ENCODE measurements at places on chromosomes 3 and 15.

DNA sequence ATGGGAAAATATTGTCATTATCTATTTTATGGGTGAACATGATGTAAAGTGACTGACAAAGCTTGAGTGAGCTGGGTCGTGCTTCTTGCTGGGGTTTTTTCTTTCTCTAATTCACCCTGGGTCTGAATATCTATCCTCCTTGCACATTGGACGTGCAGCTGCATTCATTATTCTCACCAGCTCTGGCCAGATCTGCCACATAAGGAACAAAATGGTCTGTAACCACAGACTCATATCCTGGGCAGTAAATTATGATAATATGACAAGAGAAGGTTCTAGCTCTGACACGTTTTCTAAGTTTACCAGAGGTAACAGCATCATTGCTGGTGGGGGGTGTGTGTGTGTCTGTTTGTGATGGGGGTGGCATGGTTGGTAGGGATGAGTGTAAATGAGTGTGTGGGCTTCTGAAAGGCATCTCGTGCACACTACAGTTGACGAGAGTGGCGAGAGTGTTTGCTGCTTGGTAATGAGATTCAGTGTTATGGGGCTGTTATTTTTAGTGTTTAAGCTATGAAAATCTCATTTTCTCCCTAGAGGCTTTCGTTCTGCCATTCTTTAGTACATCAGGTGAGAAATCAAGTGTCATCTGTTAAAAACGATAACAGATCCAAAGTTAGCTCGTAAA lies 418.4 kb downstream of the PDCD6IP start:
- DNase-seq: no peak

- no peak for DNase-seq
These were observed 94.5 kb downstream of the SERPINI1 start for GRCh38 chr3:167830007-167830406.

DNA sequence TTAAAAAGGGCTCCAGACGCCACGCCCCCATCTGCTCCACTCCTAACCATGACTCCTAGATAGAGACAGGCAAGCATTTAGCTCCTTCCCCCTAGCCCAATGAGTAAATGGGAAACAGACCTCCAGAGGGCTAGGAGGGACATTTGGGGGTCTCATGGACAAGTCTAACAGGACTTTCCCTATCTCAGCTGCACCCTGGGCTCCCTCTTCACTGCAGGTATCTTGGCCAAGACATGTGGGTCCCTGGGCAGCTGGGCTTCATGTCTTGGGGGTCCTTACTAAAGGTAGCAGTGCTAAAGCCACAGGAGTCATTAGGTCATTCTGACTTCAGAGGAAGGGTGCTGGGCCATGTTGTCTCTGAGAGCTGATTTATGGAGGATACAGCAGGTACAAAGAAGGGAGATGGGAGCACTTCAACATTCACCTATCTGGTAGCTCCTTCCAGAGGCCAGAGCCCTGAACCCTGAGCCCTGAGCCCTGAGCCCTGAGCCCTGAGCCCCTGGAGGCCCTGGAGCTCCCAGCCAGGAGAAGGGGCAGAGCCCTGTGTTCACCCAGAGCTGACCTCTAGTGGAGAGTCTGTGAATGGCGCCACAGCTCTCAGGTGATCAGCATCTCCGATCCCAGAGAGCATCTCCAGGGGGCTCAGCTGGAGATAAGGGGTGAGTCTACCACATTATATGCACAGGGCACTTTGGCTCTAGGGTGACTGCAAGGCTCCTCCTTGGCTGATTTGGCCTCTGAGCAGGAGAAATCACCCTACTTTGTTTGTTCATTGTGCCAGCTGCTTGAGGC lies 40.1 kb upstream of the EPHB1 start:
- DNase-seq: no peak

DNA sequence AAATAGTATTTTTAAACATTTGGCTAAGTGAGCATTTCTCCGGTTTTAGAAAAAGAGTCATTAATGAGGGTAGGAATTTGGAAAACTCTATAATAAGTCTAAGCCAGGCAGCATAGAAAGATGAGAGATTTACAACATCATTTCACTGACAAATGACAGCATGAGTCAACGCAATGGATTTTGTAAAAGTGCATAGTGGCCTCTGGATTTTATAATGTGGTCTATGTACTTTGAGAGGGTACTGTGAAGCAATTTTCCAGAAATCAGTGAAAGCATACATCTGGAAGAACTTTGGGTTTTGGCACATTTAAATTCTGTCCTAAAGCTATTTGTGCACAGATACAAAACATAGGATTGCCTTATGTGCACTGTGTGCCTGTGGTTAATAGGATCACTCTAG lies 130.8 kb upstream of the CCNL1 start:
- DNase-seq: no peak

DNA sequence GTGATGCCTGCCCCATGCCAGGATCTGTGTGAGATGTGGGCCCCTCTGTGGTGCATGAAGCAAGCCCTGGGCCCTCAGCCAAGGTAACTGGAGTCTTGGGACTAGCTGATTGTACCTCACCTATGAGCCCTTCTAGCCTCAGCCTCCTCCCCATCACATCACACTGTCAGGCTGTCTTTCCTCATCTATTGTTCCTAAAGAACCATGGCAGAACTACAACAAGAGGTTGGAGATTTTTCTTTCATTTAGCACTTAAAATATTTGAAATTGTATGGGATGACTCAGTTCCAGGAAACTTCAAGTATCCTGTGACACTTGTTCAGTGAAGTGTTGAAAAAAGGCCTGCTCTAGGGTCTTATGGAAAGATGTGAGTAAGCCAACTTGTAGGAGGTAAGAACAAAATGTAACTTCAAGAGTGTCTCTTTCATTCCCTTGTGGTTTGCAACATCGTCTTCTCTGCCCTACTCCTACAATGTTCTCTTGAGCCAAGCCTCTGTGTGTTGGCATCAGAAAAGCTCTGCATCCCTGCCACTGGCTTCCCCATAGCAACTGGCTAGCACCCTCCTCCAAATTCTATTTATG lies 58.7 kb upstream of the TIPARP start:
- DNase-seq: no peak

DNA sequence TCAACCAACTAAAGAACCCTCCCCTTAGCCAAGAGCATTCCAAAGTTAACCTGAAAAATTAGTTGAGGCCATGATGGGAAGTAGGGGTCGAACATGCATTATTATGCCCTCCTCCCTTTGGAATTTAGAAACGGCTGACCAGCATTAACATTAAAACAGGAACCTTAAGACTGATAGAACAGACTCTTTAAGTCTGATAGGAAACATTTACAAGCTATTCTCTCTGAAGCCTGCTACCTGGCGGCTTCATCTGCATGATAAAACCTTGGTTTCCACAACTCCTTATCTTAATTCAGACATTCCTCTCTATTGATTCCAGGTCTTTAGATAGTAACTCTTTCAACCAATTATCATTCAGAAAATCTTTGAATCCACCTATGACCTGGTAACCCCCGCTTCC lies 331.0 kb downstream of the CGGBP1 start:
- DNase-seq: no peak

DNA sequence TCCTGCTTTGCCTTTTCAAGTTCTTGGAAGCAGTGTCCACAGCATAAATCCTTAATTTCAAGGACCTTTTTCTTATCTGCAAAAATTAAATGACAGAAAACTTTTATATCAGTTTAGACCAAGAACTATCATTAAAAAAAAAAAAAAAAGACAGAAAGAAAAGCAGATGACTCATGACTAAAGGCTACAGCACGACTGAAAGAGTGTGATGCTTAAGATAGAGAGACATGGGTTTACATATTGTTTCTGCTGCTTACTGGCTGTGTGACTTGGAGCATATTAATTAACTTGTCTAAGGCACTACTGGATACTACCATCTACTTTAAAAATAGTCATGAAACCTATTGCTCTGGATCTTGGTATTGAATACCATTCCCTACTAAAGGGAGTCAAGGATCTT lies 62.3 kb downstream of the CEP152 start:
- no peak for DNase-seq

All from stimulated activated CD8-positive, alpha-beta memory T cell treated with anti-CD3 and anti-CD28 coated beads, Interleukin-4, amount 100 ng/mL, for 1 hour (primary cell).